ENCODE measurements at places on chromosomes 5 and 9.

- DNase-seq = no peak
These were observed 480.8 kb downstream of the SPATA31A7 start for GRCh38 chr9:61670616-61671015.

DNA sequence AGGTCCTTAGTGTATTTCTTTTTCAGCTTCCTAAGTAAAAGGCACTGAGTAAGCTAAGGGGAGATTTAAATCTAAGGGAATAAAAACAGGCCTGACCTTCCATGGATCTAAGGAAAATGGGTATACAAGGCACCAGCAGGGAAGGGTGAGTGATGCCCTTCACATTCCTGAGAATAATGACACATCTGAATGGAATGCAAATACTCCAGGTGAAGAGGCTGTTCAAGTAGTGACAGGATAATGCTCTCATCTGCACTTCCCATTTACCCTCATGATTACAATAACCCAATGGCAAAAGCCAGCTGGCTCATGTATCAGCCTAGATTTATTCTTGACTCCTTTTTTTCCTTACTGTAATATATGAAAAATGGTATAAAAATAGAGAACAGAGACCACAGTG is 216.2 kb upstream of the ACTBL2 start:
- DNase-seq = no peak

DNA sequence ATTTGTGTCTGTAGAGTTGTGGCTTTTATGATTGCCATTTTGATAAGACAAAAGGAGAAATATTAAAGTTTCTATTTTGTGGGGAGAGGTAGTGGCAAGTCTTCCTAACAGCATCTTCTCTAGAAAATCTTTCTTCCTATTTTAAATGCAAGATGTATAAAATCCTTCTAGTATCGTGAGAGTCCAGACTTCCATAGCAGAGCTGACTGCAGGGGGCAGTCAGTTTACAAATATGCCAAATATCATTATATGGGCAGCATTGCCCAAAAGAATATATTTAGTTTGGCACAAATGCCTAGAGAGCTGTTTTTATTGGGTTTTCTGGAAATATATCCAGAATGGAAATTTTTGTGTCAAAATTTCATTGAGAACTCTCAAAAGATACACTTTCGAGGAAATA is 82.1 kb upstream of the ALDH1A1 start:
- no peak for DNase-seq

GRCh38 chr5:43231977-43232376 is 40.0 kb downstream of the NIM1K start:
- DNase-seq = no peak

DNA sequence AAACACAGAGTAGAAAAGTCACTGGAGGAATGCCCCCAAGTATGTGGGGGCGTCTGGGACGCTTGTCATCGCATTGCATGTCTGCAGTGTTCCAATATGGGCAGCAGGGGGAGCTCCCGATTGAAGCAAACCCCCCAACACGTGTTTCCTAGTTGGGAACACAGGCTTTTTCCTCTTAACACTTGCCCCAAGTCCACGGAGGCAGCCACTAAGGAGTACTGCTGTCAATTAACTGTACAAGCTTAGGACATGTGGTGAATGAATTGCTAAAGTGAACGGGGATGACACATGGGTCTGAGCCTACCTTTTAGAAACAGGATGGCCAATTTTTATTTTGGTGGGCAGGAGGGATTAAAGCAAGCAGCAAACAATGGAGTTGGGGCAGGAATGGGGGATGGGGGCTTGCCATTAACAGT is 2.2 kb downstream of the GABRB2 start:
- no peak for DNase-seq

DNA sequence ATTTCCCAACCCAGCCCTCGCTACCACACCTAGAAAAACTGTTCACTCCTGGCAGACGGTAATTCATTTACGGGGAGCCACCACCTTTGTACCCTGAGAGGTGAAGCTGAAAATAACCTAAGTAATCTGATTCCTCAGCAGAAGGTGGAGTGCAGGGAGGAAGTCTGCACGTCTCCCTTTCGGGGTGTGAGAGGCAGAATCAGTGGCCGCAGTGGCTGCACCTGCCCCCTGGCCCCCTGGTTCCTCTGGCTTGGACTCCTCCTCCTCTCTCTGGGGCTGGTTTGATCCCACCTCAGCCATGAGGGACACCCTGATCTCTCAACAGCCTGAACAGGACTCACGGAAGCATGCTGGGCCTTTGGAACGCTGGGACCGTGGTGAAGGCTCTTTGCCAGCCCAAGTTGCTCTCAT is 10.5 kb downstream of the TMEM174 start:
- no peak for DNase-seq

DNA sequence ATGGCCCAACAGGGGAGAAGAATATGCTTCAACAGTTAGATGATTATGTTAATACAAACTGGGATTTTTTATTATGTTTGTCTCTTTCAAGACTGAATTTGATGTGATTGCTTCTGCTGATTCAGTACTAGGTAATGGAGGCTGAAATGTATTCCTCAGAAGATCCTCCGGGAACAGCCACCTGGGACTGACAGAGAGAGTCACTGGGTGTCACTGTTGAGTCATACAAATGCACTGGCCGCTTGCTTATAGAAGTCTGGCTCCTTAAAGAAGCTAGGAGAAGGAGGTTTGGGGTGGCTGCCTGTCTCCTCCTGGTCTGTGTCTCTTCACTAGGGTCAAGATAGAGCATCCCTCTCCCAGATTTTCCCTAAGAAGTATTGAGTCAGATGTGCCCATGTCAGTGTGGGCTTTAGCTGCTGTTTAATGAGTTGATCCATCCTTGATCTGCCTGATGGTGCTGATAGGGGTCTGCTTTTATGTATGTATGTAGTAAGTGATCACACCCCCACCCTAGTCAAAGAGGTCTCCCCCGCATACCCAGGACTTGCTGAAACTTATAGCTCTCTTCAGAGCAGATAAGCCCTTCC is 773.4 kb downstream of the BRINP1 start:
- DNase-seq = no peak

DNA sequence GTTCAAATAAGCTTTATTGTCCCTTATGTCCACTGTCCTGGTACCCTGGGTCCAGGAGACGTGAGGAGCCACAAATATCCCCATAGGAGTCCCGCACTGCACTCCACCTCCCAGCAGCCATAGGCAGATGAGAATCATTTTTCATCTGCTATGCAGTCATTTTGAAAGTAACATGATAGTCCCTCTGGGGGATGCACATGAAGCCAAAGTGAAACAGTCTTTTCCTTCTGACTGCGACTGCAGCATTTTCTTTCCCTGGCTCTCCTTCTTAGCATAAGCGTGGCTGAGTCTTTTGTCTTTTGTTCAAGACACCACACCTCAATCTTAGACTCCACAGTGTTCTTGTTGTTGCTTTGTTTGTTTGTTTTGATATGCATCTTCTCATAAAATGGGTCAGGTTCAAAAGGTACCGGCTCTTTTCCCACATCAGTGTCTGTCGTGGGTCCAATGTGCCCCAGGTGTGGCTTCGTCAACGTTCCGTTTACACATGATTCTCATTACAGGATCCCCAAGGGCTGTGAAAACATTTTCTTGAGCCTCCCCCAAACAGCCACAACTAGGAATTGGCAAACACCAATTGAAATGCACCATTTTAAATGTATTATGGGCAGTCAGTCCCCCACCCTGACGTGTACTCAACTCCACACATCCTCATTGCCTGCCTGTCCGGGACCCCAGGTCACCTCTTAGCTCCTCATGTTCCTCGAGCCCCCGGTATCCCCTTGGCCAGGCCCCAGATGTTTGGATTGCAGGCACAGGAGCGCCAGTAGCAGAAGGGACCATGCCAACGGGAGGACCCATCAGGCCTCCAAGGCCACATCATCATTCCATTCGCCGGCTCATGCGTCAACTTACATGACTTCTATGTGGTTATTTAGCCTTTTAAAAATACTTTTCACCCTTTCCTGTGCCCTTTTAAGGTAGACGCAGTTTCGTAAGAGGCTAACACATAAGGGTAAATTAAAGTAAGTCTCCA is 237.8 kb upstream of the DAPK1 start:
- no peak for DNase-seq

DNA sequence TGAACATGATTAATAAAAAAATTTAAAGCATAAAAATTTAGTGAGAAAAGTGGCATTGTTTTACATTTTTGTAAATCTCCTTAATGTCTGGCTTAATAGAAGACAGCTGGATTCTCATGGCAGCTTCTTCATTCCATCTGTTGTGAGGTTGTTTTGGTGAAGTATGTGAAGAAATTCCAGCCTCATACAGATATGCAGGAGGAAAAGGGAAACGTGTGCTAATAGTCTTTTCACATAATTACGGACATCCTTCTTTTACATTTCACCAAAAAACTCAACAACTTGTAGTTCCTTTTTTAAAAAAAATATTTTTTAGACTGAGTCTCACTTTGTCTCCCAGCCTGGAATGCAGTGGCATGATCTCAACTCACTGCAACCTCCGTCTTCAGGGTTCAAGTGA is 46.9 kb downstream of the HACD4 start:
- DNase-seq = no peak

- no peak for DNase-seq
These were observed 112.4 kb upstream of the APC start for GRCh38 chr5:112625246-112625645.

DNA sequence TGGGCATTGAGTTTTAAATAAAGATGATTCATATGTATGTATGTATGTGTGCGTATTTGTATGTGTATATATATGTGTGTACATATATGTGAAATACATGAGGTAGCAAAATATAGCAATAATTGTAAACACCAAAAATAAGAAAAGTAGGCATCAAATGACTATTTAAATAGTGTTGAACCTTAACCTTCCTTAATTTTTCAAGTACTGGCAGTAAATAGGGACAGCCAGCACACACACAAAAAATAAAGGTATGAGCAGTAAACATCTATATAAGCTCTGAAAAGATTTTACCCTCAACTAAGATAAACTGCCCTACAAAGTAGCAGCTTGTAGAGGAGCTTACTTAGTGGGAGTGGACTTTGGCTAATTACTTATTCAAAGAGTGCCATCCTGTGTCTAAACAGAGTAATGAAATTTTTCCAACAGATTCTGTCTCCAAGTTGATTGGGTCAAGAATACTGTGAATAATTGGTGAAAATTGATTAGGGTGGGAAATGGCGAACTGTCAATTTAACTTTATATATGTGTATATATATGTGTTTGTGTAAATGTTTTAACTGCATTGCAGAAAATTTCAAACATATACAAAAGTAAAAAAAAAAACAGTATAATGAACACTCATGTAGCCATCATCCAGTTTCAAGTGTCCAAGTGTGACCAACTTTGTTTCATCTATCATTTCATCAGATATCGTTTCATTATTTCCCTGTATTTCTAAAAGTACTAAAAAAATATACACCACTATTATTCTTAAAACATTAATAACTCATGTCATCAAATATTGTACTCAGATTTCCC is 2.0 kb upstream of the ADAMTS6 start:
- DNase-seq = no peak

GRCh38 chr5:172913117-172913850 is 45.9 kb upstream of the RPL26L1 start:
- no peak for DNase-seq

GRCh38 chr5:138603249-138603920 is 28.2 kb upstream of the HSPA9 start:
- DNase-seq = no peak

- DNase-seq = no peak
These were observed 14.7 kb downstream of the ENC1 start for GRCh38 chr5:74625742-74626241.

DNA sequence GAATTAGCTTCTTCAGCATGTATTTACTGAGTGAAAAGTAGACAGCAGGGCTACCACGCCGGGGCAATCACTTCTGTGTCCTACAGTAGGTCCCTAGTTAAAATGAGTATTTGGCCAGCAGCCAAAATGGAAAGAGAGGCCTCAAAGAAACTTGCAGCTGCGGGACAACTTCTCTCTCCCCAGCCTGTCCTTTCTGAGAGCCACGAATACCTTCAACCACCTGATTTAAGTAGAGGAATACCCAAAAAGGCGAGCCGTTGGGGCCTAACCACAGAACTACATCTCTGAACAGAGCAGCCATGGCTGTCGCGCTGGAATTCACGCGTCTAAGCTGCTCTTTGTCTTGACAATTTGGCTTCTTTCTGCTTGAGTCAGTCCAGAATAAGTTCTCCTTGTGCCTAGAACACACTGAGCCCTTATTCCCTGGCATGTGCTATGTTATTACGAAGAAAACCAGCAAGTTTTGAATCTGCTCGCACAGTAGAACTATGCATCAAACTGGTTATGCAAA is 43.8 kb upstream of the GOLPH3 start:
- DNase-seq = no peak

- no peak for DNase-seq
These were observed 694.5 kb upstream of the CDH6 start for GRCh38 chr5:30498972-30499371.

DNA sequence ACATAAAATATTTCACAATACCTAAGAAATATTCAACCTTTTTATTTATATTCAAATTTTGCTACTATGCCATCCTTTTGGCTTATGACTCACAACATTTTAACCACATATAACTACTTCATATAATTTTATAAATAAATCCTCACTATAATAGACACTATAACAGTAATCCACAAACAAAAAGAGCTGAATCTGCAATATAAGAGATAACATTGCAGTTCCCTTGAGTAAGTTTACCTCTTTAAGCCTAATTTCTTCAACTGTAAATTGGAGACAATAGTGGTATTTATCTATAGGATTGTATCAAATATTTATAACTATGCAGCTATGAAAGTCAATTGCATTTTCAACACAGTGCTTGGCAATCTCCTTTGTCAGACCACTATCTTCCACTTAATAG is 1084.5 kb downstream of the NR2F1-AS1 start:
- no peak for DNase-seq

DNA sequence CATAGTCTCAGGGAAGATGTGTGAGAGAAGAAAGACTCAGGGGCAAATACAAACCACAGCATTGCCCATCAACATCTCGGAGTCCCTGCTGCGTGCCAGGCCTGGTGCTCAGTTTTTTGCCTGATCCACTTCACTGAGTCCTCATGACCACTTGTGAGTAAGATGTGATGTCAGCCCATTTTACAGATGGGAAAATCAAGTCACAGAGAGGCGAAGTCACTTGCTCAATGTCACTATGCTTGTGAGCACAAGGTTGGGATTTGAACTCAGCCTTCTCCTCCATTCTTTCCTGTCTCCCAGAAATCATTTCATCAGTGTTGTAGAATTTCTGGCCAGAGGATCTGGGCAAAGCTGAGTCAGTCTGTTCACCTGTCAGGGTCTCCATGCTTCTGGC is 34.6 kb upstream of the PSD2 start:
- DNase-seq = no peak

GRCh38 chr5:393846-394275 is 49.1 kb upstream of the EXOC3 start:
- DNase-seq = peak; percentile 7

DNA sequence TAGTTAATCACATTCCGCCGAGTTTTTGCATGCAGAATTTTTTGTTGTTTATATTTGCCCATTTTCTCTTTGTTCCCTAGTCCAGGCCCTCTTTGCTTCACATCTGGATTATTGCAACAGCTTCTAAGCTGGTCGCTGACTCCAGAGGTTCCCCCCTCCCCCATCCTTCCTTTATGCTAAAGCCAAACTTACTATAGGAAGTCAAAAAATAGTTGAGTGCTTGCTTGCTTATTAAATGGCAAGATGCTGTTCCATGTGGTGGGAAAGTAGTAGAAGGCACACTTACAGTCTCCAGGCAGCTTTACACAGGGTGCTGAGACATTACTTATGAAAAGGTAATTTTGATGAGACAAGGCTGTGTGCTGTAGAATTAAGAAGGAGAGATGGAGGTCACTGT is 1.3 kb downstream of the ZBTB34 start:
- no peak for DNase-seq
